ENCODE measurements at places on chromosomes 6 and 20.
A peak's percentile ranks its signal among the peaks of the same experiment; 100 is the strongest.

GRCh38 chr6:148746363-148747144 lies at the start of gene UST:
Gene UST, plus strand, starts transcription at chr6:148747030. Its CDS starts 401 bp downstream, at chr6:148747431.
- peak; percentile 81 for DNase-seq

DNA sequence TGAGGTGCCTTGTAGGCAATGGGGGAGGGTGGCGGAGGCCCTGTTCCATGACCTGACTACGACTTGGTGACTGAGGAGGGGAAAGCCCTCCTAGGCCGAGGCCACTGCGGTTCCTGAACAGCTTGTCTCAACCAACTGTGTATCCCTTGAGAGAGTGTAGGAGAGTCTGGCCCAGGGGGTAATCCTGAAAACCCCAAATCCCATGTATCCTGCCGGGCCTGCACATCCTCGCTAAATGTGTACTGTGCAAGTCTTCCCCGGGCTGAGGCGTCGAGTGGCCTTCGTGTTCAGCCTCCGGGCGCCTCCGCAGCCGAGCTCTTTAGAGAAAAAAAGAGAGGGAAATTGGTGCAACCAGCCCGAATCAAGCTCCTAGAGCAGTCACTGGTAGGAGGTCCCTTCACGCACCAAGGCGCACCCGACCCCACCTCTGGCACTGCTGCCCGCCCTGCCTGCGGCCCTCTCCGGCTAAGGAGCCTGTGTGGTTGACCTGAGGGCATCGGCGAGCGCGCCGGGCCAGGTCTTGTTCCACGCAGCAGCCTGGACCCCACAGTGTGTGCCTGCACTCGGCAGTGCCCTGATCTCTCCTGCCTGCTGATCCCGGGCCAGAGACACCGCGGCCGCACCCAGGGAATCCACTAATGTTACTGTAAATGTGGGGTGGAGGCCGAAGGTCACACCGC lies 7.3 kb downstream of the SIM1 start:
- no peak for DNase-seq

- DNase-seq: no peak
These were observed 1.1 kb upstream of the FAM162B start for GRCh38 chr6:116766506-116767176.

GRCh38 chr6:88856566-88856965 lies 106.9 kb downstream of the RNGTT start:
- DNase-seq: no peak

Data from NT2/D1 (cell line).